SJSA1 (cell line): ENCODE measurements at places on chromosomes 16 and 17. TPM values are rescaled to one million over a fixed set of nuclear protein-coding genes. Genes with fewer than 3 reads are reported as not detected.

DNA sequence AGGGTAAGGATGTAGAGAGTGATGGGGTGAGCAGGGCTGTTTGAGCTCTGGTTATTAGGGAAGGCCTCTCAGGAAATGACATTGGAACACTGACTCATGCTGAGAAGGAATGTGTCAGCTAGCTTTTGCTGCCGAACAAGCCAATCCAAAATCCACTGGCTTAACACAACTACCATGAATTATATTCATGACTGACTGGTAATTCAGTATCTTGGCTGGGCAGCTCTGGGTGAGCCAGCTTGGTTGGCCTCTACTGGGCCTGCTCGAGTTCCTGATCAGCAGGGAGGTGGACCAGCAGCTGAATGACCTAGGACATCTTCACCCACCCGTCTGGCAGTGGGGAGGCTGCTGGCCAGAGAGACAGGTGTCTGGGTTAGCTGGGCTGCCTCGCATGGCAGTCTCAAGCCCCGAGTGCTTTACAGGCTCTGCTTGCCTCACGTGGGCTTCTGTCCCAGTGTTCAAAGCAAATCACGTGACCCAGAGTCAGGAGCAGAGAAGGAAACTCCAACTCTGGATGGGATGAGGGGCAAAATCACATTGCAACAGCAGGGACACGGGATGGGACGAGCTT is 209.4 kb downstream of the KATNIP start:
- no peak for DNase-seq

Gene KIF19
- total RNA-seq = not detected in 2 replicates

GRCh38 chr16:22739077-22739476 is 74.9 kb upstream of the HS3ST2 start:
- DNase-seq = no peak

Gene ITGB4
- not detected in 2 replicates for total RNA-seq

Gene SLFN14
- not detected in 2 replicates for total RNA-seq

DNA sequence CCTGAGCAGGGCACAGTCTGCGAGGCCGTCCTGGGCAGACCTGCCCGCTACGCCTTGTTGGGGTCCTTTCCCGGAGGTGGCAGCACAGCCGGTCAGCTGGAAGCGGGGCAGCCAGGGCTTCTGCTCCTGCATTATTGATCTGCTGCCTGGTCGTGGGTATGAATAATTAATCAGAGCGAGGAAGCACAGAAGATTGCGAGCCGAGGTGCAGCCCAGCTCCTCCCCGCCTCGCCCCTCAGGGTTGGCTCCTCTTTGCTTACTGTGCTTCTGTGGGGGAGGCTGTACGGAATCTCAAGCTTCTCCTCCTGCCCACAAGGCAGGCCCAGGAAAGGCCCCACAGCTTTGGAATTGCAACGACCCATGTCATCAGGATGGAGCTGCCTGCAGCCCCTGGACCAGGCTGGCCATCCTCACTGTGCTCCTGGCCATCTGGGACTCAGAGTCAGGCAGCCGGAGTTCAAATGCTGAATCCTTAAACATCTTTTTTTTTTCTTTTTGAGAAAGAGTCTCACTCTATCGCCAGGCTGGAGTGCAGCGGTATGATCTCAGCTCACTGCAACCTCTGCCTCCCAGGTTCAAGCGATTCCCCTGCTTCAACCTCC is 25.6 kb downstream of the TRARG1 start:
- DNase-seq = no peak

- DNase-seq = no peak
Observed at GRCh38 chr16:23676924-23677480, 1.7 kb upstream of the PLK1 start.

Gene ADAD2
- total RNA-seq = not detected in 2 replicates

Gene NOG
- total RNA-seq = 11.0 and 13.2 TPM in 2 replicates

Gene CEP20
- total RNA-seq = 142 and 150 TPM in 2 replicates
